Cardiac ventricle fibroblast (primary cell): ENCODE measurements at places on chromosomes 7 and 10. TPM values are rescaled to one million over a fixed set of nuclear protein-coding genes. Genes with fewer than 3 reads are reported as not detected.

The DNAAF5 gene
- total RNA-seq: 24.5 and 30.0 TPM in 2 replicates

The MYO3A gene
- not detected in 2 replicates for total RNA-seq

The SPDYE9 gene
- not detected in 2 replicates for total RNA-seq

The CAMK2B gene
- 0.44 and 0.68 TPM in 2 replicates for total RNA-seq

The MACC1 gene
- not detected in 2 replicates for total RNA-seq

The PON3 gene
- 0.12 and 0.39 TPM in 2 replicates for total RNA-seq
